ENCODE measurements at places on chromosomes 1 and 21.

- no peak overlapping the region for H3K4me3 ChIP-seq
- H3K27me3 ChIP-seq = no peaks in the 10 kb centered on the region
- no peaks in the 10 kb centered on the region for H3K36me3 ChIP-seq
Measured at GRCh38 chr1:5099558-5099957, 445.1 kb downstream of the AJAP1 start.

GRCh38 chr1:221040101-221040500 is 160.9 kb downstream of the HLX start:
- H3K27me3 ChIP-seq = no peaks in the 10 kb centered on the region
- DNase-seq = no peak
- H3K4me3 ChIP-seq = no peak overlapping the region
- H3K27ac ChIP-seq = no peak overlapping the region
- H3K4me1 ChIP-seq = no peaks in the 10 kb centered on the region
- no peaks in the 10 kb centered on the region for H3K36me3 ChIP-seq

GRCh38 chr1:153934746-153935145 is 11.8 kb downstream of the DENND4B start:
- H3K36me3 ChIP-seq = peaks cover 95% of the 10 kb centered on the region
- no peak overlapping the region for H3K27ac ChIP-seq
- H3K4me1 ChIP-seq = no peaks in the 10 kb centered on the region
- H3K4me3 ChIP-seq = no peak overlapping the region

GRCh38 chr1:59149435-59149834 is 147.5 kb upstream of the FGGY start:
- H3K27ac ChIP-seq = no peak overlapping the region
- no peaks in the 10 kb centered on the region for H3K27me3 ChIP-seq
- no peak overlapping the region for H3K4me3 ChIP-seq
- no peaks in the 10 kb centered on the region for H3K36me3 ChIP-seq
- no peak for DNase-seq

DNA sequence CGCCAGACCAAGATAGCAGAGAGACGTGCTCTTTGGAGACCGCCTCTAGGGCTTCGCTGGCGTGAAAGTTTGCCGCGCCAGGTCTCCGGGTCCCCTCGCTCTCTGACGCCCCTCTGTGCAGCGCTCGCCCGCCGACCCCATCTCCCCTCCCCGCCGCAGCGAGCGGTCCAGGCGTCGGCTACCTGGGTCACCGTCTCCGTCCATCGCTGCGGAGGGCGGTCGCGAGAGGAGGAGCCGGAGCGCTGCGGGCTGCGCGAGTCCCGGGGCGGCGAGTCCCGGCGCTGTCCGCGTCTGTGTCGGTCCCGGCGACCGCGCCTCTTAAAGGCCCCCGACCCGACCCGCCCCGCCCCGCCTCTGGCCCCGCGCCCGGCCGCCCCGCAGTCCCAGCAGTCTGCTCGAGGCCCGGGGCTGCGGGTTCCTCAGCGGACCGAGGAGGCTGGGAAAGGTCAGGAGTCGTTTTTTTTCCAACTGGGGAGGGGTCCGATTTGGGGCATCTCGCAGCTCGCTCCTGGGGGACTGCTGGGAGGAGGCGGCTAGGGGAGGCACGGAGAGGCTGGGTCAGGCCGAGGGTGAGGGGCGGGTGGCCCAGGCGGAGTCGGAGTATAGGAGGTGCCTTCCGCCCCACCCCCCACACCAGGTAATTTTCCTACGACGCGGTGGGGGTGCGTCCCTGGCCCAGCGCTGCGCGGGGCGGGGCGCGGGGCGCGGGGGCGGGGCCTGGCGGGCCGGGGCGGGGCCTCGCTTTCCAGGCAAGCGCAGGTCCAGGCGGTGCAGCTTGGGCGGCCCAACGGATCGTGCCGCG is at the start of the genes FBXO2 and FBXO44:
FBXO2 (minus strand) TSS at position 293 of the 802 bp plus-strand sequence; CDS start at position 204, 89 bp downstream.
FBXO44 (plus strand) TSS at position 741 of the 802 bp plus-strand sequence. CDS start 959 bp downstream, outside the sequence.
- DNase-seq = peak; percentile 82
- peak within 1 kb of the TSS; percentile 68 for H3K4me3 ChIP-seq
- peaks cover 29% of the 10 kb centered on the region for H3K4me1 ChIP-seq
- H3K36me3 ChIP-seq = peaks cover 4% of the 10 kb centered on the region

DNA sequence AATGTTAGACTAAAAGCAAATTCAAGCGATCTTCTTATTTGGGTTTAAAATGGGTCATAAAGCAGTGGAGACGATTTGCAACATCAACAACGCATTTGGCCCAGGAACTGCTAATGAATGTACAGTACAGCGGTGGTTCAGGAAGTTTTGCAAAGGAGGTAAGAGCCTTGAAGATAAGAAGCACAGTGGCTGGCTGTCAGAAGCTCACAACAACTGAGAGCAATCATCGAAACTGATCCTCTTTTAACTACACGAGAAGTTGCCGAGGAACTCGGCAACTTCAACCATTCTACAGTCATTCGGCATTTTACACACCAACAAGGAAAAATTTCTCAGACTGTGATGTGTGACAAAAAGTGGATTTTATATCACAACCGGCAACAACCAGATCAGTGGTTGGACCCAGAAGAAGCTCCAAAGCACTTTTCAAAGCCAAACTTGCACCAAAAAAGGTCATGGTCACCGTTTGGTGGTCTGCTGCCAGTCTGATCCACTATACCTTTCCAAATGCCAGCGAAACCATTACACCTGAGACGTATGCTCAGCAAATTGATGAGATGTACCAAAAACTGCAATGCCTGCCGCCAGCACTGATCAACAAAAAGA is 47.9 kb downstream of the ASH1L start:
- no peak overlapping the region for H3K4me3 ChIP-seq
- peaks cover 29% of the 10 kb centered on the region for H3K36me3 ChIP-seq
- no peak overlapping the region for H3K27ac ChIP-seq
- peaks cover 4% of the 10 kb centered on the region for H3K4me1 ChIP-seq

DNA sequence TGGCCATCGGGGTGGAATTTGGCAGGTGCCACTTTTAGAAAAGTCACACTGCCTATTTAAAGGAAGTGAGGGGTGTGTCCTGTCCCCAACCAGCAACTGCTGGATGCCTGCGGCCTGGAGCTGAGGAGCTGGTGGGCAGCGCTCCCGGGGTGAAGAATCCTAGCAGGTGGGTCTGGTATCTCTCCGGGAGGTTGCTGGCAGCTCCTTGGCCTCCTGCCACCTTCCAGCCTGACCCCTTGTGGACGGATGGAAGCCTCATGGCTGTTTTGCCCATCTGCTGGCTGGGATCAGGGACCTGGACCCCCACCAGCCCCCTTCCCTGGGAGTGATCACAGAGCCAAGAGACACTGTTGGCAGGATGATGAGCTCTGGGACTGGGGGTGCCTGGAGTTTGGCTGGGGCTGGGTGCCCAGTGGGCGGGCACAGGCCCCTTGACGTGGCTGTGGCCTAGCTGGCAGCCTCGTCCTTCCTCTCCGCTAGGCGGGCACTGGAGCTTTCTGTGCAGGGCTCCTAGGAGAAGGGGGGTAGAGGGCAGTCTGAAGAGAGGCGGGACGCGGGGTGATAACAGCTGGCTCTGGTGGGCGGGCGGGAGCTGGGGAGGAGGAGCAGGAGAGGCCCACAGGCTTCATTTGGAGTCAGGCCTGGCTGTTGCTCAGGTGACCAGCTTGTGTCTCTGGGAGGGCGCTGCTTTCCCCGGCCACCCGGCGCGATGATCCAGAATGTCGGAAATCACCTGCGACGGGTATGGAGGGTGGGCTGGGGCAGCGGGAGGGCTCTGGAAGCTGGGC is at the start of gene ACOT11:
ACOT11 (plus strand) TSS at position 628 of the 788 bp plus-strand sequence; CDS start at position 710, 82 bp downstream.
- no peaks in the 10 kb centered on the region for H3K36me3 ChIP-seq
- H3K4me3 ChIP-seq = peak within 1 kb of the TSS; percentile 29
- peaks cover 13% of the 10 kb centered on the region for H3K4me1 ChIP-seq
- peak; percentile 77 for DNase-seq
- H3K27ac ChIP-seq = peak within 1 kb of the TSS; percentile 14

- peaks cover 12% of the 10 kb centered on the region for H3K4me1 ChIP-seq
- H3K4me3 ChIP-seq = no peak overlapping the region
- no peak for DNase-seq
- H3K27me3 ChIP-seq = peaks cover 26% of the 10 kb centered on the region
Measured at GRCh38 chr1:212946872-212947271, 3.5 kb upstream of the VASH2 start.

DNA sequence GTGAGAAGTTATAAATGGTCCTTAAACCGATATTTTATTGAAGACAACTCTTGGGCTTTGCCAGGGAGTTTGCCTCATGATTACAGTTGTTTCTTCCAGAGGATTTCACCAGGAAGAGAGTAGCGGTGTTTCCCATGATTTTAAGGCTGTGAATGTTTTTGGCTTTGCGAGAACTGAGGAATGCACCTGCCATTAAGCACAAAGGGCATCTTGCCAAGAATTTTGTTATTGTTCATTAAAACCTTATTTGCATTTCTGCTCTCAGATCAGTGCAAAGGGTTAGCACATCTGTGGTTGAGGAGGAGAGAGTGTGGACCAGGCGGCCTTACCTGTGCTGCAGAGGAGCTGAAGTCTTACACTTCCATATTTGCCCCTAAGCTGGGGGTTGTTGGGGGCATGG is 13.8 kb downstream of the CNIH3 start:
- no peak overlapping the region for H3K4me3 ChIP-seq
- H3K27me3 ChIP-seq = no peaks in the 10 kb centered on the region
- H3K4me1 ChIP-seq = no peaks in the 10 kb centered on the region
- H3K27ac ChIP-seq = no peak overlapping the region
- DNase-seq = no peak

- no peaks in the 10 kb centered on the region for H3K36me3 ChIP-seq
- no peaks in the 10 kb centered on the region for H3K27me3 ChIP-seq
Measured at GRCh38 chr1:92990828-92991227, 29.6 kb upstream of the DIPK1A start.

DNA sequence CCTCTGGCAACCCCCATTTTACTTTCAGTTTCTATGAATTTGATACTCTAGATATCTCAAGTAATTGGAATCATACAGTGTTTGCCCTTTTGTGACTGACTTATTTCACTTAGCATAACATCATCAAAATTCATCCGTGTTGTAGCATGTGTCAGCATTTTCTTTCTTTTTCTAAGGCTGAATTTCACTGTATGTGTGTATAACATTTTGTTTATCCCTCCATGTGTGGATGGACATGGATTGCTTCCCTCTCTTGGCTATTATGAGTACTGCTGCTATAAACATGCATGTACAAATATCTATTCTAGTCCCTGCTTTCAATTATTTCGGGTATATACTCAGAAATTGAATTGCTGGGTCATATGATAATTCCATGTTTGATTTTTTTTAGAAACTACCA is 97.3 kb downstream of the MAP3K21 start:
- H3K27me3 ChIP-seq = peaks cover 3% of the 10 kb centered on the region
- H3K36me3 ChIP-seq = no peaks in the 10 kb centered on the region
- DNase-seq = no peak
- no peak overlapping the region for H3K4me3 ChIP-seq
